ENCODE measurements at places on chromosomes 6 and 20. TPM values are rescaled to one million over a fixed set of nuclear protein-coding genes. Genes with fewer than 3 reads are reported as not detected.

DNA sequence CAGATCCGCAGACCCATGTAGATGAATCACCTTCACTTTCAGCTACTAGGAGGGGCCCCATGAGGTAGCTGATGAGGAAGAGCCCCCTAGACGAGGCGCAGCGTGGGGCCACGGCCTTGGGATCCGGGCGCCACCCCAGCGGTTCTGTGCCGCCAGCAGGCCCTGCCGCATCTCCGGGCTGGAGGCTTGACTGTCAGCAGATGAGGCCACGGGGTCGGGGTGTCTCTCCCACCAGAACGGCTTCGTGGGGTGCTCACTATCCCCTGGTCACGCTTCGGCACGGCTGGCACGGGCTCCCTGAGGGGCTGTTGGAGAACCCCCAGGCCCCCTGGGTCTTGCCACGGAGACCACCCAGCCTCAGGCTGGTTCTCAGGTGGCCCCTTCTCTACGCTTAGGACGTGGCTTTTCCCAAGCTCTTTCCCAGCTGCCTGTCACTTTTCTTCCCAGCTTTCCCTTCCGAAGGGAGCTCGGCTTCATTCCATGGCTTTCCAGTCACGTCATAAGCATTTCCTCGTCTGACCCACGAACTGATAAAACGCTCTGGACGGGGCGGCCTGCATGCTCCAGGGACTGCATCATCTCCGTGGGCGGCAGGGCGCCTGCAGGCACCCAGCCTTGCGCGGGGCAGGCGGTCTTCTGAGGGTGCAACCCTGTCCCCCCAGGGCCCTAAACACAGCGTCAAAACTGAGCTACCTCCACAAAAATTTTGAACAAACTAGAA lies 85.9 kb downstream of the THBS2 start:
- no peak overlapping the region for H3K27ac ChIP-seq
- H3K4me1 ChIP-seq, result peaks cover 19% of the 10 kb centered on the region
- no peaks in the 10 kb centered on the region for H3K27me3 ChIP-seq
- DNase-seq, result no peak

GRCh38 chr20:53713328-53714056 lies 119.9 kb upstream of the ZNF217 start:
- peaks cover 6% of the 10 kb centered on the region for H3K4me1 ChIP-seq
- no peak overlapping the region for H3K27ac ChIP-seq
- no peaks in the 10 kb centered on the region for H3K27me3 ChIP-seq
- no peak for DNase-seq

VGLL2 gene
- not detected for total RNA-seq

DNA sequence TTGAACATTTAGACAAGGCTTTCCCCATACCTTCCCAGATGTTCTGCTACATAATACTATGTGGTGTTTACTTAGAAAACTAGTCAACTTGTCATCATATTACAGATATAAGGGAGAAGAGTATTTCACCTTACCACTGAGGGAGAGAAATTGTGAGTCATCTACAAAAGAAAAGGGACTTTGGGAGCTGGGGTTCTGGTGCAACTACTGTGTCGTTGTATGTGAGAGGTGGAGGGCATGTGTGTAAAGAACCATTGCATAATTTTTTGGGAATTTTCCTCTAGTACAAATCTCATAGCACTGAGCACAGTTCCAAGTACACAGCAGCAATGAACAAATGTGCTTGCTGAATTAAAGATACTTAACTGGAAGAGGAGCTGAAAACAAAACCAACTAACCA lies 665.6 kb downstream of the DHX35 start:
- no peaks in the 10 kb centered on the region for H3K27me3 ChIP-seq
- no peak for DNase-seq
- H3K27ac ChIP-seq, result no peak overlapping the region
- H3K4me3 ChIP-seq, result no peak overlapping the region

DNA sequence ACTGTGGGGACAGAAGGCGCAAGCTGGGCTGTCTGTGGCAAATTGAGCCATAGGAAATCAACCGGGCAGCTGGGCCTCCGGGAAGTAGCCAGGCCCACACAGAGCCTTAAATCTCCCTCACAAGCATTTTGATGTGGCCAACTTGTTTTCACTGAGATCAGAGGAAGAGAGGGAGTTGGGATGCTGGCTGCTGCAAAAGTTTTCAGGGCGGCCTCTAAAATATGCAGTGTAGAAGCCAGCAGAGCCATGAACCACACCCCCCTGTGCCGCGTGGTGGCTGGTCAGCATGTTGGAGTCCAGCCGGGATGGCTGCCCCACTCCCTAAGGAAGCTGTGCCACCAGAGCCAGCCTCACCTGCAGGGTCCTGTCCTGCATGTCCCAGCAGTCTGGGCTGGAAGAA lies 167.4 kb downstream of the CDC5L start:
- H3K27me3 ChIP-seq, result no peaks in the 10 kb centered on the region
- peaks cover 9% of the 10 kb centered on the region for H3K4me1 ChIP-seq
- DNase-seq, result no peak
- no peaks in the 10 kb centered on the region for H3K36me3 ChIP-seq

DNA sequence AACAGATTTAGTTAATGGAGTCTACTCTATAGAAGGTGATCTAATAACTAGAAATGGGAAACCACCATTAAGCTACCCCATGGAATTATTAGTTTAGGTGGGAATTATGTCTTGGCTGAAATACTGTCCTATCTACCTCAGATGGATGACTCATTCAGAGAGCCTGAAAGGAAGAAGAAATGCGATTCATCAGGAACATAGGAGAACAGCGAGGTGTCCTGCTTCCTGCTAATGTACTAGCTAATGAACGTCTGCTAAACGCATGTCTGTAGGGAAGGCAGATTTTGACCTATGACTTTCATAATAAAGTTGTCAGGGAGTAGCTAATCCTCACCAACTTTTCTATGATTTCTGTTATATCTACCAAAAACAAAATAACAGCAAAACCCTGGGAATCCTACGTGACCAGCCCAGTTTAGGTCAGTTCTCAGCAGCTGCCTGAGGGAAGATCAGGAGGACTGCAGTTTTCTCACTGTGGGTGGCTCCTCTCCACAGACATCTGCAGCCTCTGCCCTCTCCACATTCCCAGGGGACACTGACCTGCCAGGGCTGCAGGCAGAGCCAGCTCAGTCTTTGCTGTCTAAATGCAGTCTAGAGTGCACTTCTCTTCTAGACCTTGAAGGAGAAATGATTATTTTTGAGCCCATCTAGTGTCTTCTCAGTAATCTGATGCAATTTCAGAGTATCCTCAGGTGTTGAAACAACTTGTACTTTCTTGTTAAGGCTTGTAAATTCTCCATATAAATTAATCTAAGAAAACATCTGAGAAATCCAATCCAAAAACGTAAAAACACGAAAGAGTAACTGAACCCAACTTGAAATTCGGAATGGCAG lies 18.1 kb upstream of the SFT2D1 start:
- H3K4me1 ChIP-seq, result no peaks in the 10 kb centered on the region
- H3K4me3 ChIP-seq, result no peak overlapping the region
- no peak for DNase-seq
- no peaks in the 10 kb centered on the region for H3K27me3 ChIP-seq

GRCh38 chr6:158043586-158044524 lies 62.2 kb downstream of the SYNJ2 start:
- H3K4me1 ChIP-seq, result peaks cover 22% of the 10 kb centered on the region
- no peaks in the 10 kb centered on the region for H3K27me3 ChIP-seq
- no peaks in the 10 kb centered on the region for H3K36me3 ChIP-seq
- DNase-seq, result peak; percentile 33
